ENCODE measurements at places on chromosomes 5 and 9.

GRCh38 chr5:78783434-78784130 is 135.0 kb upstream of the LHFPL2 start:
- DNase-seq = no peak

- DNase-seq = no peak
These were observed 153.2 kb downstream of the NTRK2 start for GRCh38 chr9:84822589-84823233.

DNA sequence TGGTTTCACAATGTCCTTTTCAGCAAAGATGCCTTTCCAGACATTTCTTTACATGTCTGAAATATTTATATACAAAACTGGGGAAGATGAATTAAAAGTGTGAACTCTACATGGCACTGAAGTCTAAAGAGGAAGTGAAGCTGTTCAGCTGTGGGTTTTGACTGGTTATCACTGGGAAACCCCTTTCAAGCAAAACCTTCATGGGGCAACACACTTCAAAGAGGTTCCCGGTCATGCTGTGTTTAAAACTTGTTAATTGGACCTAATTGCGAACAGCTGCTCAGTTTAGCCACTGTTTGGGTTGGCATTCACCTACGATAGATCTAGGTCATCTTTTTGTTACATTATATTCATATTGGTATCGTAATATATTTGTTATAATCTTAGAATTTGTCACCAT is 20.0 kb upstream of the GDNF start:
- DNase-seq = no peak

- no peak for DNase-seq
These were observed 66.0 kb upstream of the GNA14 start for GRCh38 chr9:77714077-77714549.

DNA sequence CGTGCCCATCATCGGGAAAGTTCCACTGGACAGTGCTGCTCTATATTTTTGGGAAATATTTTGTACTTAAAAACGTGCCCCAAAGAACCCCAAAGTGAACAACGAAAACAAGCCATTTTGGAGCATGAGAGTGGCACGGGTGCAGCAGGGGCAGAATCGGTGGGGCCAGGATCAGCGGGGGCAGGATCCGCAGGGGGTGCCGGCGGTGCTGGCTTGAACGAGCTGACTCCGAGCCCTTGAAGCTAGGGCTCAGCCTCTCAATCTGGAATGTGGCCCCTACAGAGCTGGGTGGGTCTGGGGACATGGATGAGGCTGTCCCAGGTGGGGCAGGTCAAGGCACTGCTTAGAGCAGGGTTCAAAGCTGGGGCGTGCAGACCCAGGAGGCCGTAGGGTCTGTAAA is 104.7 kb upstream of the COL5A1 start:
- DNase-seq = no peak

DNA sequence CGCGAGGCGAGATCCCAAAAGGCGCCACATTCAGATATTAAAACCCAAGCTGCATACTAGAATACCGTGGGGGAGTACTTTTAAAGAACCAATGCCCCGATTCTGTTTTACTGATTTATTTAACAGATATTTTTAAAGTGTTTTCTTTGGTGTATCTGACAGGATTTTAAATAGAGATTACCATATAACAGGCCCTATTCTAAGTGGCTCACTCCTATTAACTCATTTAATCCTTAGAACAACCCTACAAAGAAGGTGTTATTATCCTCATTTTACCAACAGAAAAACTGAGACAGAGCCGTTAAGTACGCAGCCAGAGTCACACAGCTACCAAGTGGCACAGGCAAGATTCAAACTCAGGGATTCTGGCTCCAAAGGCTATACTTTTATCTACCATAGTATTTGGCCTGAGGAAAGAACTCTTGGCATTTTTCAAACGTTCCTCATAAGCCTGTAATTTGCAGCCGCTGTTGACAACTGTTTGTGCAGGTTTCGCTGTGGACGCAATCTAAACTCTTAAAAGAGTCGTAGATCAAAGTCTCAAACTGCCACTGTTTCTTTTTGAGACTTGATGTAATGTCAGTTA is 550 bp upstream of the TMEM245 start:
- DNase-seq = no peak

- DNase-seq = no peak
These were observed 15.8 kb downstream of the MINAR2 start for GRCh38 chr5:129763651-129764050.

DNA sequence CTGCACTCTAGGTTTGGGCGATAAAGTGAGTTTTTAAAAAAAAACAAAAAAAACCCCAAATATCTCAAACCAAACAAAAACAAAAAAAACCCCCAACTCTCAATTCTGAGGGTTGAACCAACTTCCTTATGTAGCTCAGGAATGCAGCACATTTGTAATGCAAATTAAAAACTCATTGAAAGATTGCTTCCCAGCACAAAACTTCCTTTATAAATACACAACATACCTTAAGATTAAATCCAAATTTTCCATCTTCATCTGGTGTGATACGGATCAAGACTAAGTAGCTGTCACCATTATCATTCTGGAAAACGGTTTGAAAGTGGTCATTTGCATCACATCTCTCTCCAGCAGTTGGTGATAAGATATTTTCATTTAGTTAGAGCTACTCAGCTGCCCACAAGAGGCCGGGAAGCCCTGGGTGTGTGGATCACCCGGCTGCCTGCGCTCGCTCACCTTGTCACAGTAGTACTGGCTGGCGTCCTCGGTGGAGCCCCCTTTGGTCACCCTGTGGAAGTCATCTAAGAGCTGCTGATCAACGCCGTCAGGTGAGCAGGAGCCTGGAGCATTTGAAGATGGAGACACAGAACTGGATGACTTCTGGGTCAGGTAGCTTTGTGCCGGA is 88.2 kb downstream of the PTPN3 start:
- no peak for DNase-seq

DNA sequence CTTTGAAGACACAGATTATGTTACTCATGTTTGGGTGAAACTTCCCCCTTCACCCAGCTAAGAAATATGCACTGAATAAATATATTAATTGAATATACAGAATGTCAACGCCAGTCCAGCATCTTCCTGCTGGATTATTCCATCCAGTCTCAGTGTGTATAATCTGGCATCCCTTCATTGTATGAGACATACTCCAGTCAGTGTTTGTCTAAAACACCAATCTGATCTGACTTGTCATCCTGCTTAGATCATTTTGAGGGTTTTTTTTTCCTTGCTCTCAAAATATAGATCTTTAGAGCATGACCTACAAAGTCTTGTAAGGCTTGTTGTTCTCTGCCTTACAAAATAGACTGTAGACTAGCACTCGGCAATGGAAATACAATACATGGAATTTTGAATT is 195.1 kb downstream of the SMARCA2 start:
- DNase-seq = no peak

Measured in right atrium auricular region (tissue), 2 donors.